ENCODE measurements at places on chromosomes 7 and 10.
A peak's percentile ranks its signal among the peaks of the same experiment; 100 is the strongest.

GRCh38 chr10:72267381-72267780 is 6.3 kb upstream of the DDIT4 start:
- no peak for DNase-seq

- DNase-seq: no peak
Measured at GRCh38 chr10:95559896-95560277, 1.3 kb downstream of the SORBS1 start.

DNA sequence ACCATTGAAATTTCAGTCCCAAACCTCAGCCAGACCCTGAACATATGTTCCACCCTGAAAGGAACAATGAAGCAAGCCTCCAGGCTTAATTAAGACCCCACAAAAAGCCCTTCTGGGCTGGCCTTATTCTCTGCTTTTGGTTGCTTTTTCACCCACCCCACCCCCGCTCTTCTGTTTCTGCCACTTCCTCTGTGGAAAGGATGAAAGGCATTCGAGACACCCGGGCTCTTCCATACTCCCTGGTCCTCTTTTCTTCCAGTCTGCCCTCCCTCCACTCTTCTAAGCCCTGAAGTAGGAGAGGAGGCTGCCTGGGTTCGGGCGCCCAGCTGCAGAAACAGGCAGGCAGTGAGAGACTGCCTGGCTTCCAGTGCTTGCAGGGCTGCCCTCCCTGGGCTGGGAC is 9.4 kb upstream of the FAM241B start:
- no peak for DNase-seq

DNA sequence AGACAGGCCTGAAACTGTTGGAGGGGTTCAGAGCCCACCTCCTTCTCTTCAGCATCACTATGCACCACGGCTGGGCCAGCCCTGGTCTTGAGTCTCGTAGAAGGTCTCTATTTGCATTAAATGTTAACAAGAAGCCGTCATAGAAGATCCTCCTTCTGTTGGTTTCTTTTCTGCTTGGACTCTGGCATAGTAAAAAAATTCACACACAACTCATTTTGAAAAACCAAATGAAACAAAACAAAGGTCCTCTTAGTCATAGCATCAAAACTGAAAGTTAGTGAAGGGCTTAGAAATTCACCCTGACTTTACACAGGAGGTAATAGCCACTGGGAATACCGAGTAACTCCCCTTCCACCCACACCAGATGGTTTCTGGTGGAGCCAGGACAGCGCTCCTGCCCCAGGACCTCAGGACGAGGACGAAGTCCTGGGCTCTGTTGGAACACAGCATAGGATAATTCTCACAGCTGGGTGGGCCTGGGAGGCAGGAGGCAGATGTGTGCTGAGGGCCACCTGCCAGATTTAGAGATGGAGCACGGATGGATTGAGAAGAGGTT is 248.4 kb upstream of the KLF6 start:
- DNase-seq: no peak

DNA sequence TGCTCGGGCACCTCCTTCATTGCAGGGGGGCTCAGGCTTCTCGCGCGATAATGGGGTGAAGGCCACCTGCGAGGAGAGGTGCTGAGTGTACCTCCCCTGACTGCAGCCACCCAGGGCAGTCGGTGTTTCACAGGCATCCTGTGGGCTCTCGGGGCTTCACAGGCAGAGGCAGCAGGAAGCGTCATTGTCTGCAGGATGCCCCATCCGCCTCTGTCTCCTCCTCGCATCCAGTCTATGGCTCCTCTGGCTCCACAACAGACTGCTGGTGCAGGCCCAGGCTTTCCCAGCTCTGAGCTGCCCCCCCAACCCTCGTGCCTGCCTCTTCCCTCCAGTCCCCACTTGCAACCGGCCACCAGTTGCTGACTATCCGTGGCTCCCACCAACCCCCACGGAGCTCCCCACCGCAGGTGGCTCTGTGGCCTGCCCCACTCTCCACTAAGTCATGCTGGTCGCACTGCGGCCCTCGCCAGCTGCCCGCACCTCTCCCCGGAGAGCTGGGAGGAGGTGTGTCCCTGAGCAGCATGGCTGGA is 36.5 kb downstream of the CAMK2B start:
- DNase-seq: peak; percentile 55
